Activated CD8-positive, alpha-beta T cell treated with anti-CD3 and anti-CD28 coated beads, Interleukin-2, amount 10 ng/mL, durations not matched to agents 7 days and 5 days (primary cell): ENCODE measurements at places on chromosomes 12 and 14. TPM values are rescaled to one million over a fixed set of nuclear protein-coding genes. Genes with fewer than 3 reads are reported as not detected.

- H3K27ac ChIP-seq = peak overlapping the region; percentile 3
- H3K4me3 ChIP-seq = peak overlapping the region; percentile 80
- DNase-seq = peak; percentile 58
- no peaks in the 10 kb centered on the region for H3K36me3 ChIP-seq
- peaks cover 34% of the 10 kb centered on the region for H3K4me1 ChIP-seq
These were observed 1.1 kb upstream of the ARG2 start for GRCh38 chr14:67618617-67619063.

GRCh38 chr12:129064209-129064855 lies 211.1 kb downstream of the GLT1D1 start:
- no peaks in the 10 kb centered on the region for H3K4me1 ChIP-seq
- H3K36me3 ChIP-seq = no peaks in the 10 kb centered on the region
- H3K4me3 ChIP-seq = no peak overlapping the region
- no peaks in the 10 kb centered on the region for H3K27me3 ChIP-seq

DNA sequence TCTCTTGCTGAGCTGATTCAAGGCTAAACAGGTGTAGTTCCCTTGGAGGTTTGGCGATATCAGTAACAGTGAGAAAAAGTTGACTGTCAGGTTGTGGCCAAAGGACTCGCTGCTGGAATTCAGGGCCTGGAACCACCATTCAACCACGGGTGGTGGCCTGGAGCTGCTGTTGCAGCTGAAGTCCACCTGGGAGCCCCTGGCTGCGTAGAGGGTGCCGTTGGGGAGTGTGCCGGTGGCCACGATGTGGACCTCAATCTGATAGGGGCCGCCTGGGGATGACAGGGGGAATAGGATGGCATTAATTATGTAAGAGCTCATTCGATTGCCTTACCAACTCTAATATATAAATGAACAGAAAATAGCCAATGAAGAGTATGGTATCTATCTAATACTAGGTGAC lies 21.2 kb upstream of the WSB2 start:
- H3K27ac ChIP-seq = no peak overlapping the region
- DNase-seq = no peak
- no peaks in the 10 kb centered on the region for H3K36me3 ChIP-seq
- H3K4me1 ChIP-seq = no peaks in the 10 kb centered on the region
- no peaks in the 10 kb centered on the region for H3K27me3 ChIP-seq

The LALBA gene
- not detected for total RNA-seq
